ENCODE measurements at places on chromosomes 2 and 18. TPM values are rescaled to one million over a fixed set of nuclear protein-coding genes. Genes with fewer than 3 reads are reported as not detected.

DNA sequence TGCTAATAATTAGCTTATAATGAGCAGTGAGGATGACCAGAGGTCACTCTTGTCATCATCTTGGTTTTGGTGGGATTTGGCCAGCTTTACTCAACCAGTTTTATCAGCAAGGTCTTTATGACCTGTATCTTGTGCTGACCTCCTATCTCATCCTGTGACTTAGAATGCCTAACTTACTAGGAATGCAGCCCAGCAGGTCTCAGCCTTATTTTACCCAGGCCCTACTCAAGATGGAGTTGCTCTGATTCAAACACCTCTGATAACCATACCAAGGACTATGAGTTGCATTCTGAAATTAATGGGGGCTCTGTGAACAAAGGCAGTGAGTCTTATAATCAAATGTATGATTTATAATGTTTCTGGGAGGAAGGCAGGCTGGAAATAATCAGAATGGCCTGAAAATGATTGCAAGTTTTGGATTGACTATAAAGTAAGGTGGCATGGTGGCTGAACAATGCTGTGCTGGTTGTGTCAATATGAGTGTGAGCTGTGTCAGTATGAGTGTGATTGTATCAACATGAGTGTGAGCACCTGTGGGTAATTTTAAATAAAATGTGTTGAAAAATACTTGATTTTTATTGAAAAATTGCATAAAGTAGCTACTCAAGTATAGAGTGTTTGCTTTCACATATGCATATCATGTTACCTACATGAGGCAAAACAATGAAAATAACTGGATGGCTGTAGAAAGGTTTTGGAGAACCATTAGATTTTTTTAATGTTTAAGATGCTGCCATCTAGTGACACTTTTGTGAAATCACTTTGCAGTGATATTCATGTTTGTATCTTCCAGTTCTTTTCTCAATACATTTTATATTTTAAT lies 103.0 kb downstream of the KYNU start:
- H3K4me3 ChIP-seq, result no peak overlapping the region
- DNase-seq, result no peak
- H3K4me1 ChIP-seq, result no peaks in the 10 kb centered on the region
- no peaks in the 10 kb centered on the region for H3K36me3 ChIP-seq
- no peak overlapping the region for H3K27ac ChIP-seq

DNA sequence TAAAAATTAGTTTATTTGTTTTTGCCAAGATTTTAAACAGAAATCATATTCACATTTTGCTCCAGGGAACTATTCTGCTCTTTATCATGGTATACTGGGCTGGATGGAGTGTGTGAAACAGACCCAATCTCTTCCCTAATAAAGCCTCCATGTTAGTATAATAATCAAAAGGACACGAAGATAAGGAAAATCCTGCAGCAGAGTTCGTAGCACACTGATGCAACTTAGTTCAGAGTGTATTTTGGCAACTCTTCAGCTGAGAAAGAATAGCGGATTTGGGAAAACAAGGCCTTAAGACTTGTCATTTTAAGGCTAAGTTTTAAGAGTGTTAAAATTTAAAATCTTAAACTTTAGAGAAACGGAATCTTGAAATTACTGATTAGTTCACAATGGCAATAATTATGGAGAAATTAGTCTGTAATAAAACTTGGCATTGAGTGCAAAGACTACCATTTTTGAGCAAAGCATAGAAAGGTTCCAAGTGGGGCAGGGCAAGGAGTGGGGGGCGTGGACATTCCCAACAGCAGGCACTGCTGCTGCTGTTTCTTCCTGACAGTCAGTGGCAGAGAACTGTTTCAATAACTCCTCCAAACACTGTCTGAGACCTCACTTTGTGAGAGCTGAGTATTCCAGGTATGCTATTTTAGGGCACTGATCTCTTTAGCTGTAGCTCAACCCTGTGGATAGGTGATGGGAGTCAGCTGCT lies 225.0 kb downstream of the HRH4 start:
- peaks cover 3% of the 10 kb centered on the region for H3K27me3 ChIP-seq
- H3K36me3 ChIP-seq, result no peaks in the 10 kb centered on the region
- no peak overlapping the region for H3K27ac ChIP-seq
- no peak for DNase-seq
- H3K4me1 ChIP-seq, result no peaks in the 10 kb centered on the region

- H3K36me3 ChIP-seq, result no peaks in the 10 kb centered on the region
- no peak for DNase-seq
- H3K4me3 ChIP-seq, result no peak overlapping the region
- H3K27ac ChIP-seq, result no peak overlapping the region
- no peaks in the 10 kb centered on the region for H3K27me3 ChIP-seq
These were observed 131.6 kb downstream of the CDH2 start for GRCh38 chr18:28045176-28045810.

GRCh38 chr2:217919204-217919603 lies 83.6 kb downstream of the TNS1 start:
- no peaks in the 10 kb centered on the region for H3K36me3 ChIP-seq
- H3K27me3 ChIP-seq, result peaks cover 2% of the 10 kb centered on the region
- DNase-seq, result no peak
- no peak overlapping the region for H3K4me3 ChIP-seq
- H3K4me1 ChIP-seq, result no peaks in the 10 kb centered on the region

GRCh38 chr18:42351455-42351854 lies 396.4 kb downstream of the PIK3C3 start:
- H3K27ac ChIP-seq, result no peak overlapping the region
- no peaks in the 10 kb centered on the region for H3K36me3 ChIP-seq
- no peaks in the 10 kb centered on the region for H3K27me3 ChIP-seq
- H3K4me3 ChIP-seq, result no peak overlapping the region

DNA sequence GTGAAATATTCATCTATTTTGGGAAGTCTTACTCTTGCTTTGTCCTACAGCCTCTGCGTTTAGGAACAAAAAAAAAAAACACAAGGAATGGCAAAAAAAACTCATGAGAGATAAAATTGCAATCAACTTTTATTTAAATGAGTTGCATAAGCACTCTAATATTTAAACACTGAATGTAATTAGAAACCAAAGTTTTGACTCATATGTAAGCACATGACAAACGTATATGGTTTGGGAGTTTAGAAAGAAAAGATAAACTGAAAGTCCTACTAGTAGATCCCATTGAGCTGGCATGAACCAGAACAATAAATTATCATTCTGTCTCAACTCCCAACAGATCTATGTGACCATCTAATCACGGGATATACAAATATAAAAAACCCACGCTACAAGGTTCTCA lies 44.8 kb downstream of the REV1 start:
- H3K4me3 ChIP-seq, result no peak overlapping the region
- H3K27me3 ChIP-seq, result no peaks in the 10 kb centered on the region
- H3K36me3 ChIP-seq, result peaks cover 23% of the 10 kb centered on the region
- DNase-seq, result no peak
- H3K4me1 ChIP-seq, result peaks cover 15% of the 10 kb centered on the region
- H3K27ac ChIP-seq, result no peak overlapping the region

DNA sequence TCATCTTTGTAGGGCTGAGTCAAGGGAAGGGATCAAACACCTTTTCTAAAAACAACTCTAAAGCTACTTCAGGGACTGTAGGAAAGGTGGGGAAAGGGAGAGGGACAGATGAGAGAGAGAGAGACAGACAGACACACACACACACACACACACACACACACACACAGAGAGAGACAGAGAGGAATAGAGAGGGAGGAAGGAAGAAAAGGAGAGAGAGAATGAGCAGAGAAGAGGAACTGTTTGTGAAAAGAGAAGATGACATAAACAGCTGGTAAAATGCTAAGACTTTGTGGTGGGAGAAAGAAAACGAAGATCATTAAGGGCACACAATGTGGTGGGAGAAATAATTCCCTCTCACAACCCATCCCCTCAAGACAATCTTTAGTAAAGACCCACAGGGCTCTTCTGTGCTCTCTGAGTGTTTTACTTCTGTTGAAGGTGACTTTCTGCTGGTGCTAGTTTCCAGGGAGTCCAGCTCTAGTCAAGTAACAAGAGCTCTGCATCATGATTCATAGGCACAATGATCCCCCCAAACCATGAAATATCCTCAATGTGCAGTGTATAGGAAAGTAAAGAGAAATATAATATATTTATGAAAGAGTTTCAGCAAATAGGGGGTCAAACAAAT lies 77.2 kb upstream of the STK17B start:
- H3K36me3 ChIP-seq, result peaks cover 8% of the 10 kb centered on the region
- DNase-seq, result no peak
- H3K27me3 ChIP-seq, result no peaks in the 10 kb centered on the region

GRCh38 chr2:1207962-1208510 lies 205.2 kb upstream of the TPO start:
- no peak overlapping the region for H3K27ac ChIP-seq
- no peaks in the 10 kb centered on the region for H3K4me1 ChIP-seq
- H3K27me3 ChIP-seq, result no peaks in the 10 kb centered on the region
- no peak overlapping the region for H3K4me3 ChIP-seq

DNA sequence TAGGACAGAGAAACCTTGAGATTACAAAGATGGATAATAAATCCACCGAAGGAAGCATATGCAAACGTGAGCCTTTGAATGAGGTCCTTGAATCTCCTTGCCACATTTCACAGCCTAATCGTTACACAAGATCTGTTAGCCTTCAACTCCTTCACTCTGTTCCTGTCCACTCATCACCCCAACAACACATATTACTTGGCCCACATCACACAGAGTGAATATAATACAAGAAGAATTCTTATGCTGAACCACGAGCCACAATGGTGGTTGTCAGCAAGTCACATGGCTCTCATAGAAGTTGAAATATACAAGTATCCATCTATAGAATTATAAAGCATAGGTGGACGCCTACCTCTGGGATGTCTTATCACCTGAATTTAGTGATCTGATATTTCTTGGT lies 12.6 kb downstream of the ZBTB7C start:
- H3K4me1 ChIP-seq, result peaks cover 12% of the 10 kb centered on the region
- H3K27ac ChIP-seq, result no peak overlapping the region
- no peaks in the 10 kb centered on the region for H3K36me3 ChIP-seq
- H3K4me3 ChIP-seq, result no peak overlapping the region
- no peak for DNase-seq
- H3K27me3 ChIP-seq, result peaks cover 64% of the 10 kb centered on the region

IL36RN gene
- total RNA-seq, result not detected

DNA sequence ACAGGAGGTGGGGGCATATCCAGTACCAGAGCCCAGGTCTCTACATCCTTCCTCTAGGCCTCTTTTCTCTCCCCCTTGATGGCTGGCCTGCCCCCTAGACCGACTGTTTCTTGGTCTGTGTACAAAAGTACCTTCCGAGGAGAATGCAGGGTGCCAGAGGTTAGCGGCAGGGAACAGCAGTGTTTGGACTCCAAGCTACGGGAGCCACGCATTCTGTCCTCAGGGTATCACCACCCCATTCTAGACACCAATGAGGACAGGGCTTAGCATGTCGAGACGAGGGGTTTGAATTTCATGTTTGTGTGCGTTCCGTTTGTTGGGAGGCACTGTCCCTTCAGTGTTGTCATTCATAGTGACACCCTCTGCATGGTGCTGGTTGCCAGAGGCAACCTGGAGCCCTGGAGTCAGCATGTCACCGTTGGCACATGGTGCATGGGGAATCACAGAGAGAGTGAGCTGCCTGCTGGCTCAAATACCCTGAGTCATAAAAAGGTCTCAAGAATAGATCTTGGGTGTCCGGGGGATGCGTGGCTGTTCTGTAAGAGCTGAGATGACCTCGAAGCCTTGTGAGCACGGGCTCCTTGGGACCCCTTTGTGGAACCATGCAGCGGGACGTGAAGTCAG lies 57.2 kb upstream of the LDLRAD4 start:
- no peak for DNase-seq
- no peak overlapping the region for H3K4me3 ChIP-seq
- peaks cover 3% of the 10 kb centered on the region for H3K4me1 ChIP-seq
- H3K36me3 ChIP-seq, result peaks cover 9% of the 10 kb centered on the region

HOXD11 gene
- not detected for total RNA-seq

SLC9A4 gene
- 0.07 TPM for total RNA-seq

GRCh38 chr18:63254716-63255399 lies 64.7 kb downstream of the BCL2 start:
- H3K27me3 ChIP-seq, result no peaks in the 10 kb centered on the region
- no peak for DNase-seq
- peaks cover 76% of the 10 kb centered on the region for H3K36me3 ChIP-seq
- H3K27ac ChIP-seq, result peak overlapping the region; percentile 72
- peaks cover 70% of the 10 kb centered on the region for H3K4me1 ChIP-seq
- peak overlapping the region; percentile 11 for H3K4me3 ChIP-seq

- no peak overlapping the region for H3K27ac ChIP-seq
- H3K36me3 ChIP-seq, result no peaks in the 10 kb centered on the region
- DNase-seq, result no peak
- H3K27me3 ChIP-seq, result no peaks in the 10 kb centered on the region
- H3K4me1 ChIP-seq, result no peaks in the 10 kb centered on the region
These were observed 256.1 kb downstream of the ZNF385B start for GRCh38 chr2:179605341-179605740.

- H3K36me3 ChIP-seq, result no peaks in the 10 kb centered on the region
- peaks cover 5% of the 10 kb centered on the region for H3K4me1 ChIP-seq
- peak within 1 kb of the TSS; percentile 85 for H3K4me3 ChIP-seq
These were observed at the start of gene ERICH2 for GRCh38 chr2:170770008-170770605. ERICH2 (plus strand) TSS chr2:170770378; CDS start chr2:170770682, 304 bp downstream.

- peaks cover 15% of the 10 kb centered on the region for H3K4me1 ChIP-seq
- no peak overlapping the region for H3K27ac ChIP-seq
- DNase-seq, result no peak
- H3K4me3 ChIP-seq, result no peak overlapping the region
- H3K27me3 ChIP-seq, result peaks cover 20% of the 10 kb centered on the region
These were observed 114.9 kb downstream of the ICOS start for GRCh38 chr2:204051476-204051875.

DNA sequence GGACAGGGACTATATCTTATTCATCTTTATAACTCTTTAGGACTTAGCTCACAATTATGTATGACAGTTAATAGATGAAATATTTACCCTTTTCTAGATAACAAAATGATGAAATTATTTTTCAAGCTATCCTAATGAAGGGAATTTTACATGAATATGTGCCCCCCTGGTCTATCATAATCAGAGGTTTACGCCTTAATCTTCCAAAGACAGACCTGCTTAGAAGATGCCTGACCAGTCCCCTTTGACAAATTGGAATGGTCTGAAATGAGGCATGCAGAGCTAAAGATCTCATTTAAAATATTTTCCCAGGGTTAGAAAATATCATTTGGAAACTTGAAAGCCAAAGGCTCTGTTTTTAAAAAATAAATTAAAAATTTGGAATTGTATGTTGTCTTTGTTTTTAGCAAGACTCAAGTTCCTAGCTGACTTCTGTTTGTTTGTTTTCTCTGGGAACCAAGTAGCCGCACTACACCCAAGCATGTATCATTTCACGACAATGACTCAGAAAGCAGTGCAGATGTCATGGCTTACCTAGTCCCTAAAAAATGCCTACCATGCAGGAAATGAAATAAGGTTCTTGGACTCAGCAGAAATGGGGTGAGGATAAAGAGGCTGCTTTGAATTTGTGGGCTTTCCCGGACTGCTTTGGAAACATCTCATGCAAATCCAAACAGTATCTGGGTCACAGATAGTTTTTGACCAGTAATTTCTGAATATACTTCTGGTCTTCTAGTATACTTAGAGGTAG lies 162.1 kb downstream of the ZEB2 start:
- H3K27ac ChIP-seq, result peak overlapping the region; percentile 68
- no peaks in the 10 kb centered on the region for H3K27me3 ChIP-seq
- peak; percentile 66 for DNase-seq
- H3K36me3 ChIP-seq, result no peaks in the 10 kb centered on the region

RAB6C gene
- not detected for total RNA-seq

ACMSD gene
- total RNA-seq, result not detected

GRCh38 chr2:3575534-3576262 lies 638 bp downstream of the RPS7 start:
- DNase-seq, result peak; percentile 78
- peaks cover 45% of the 10 kb centered on the region for H3K4me1 ChIP-seq
- H3K4me3 ChIP-seq, result peak overlapping the region; percentile 92
- peak overlapping the region; percentile 84 for H3K27ac ChIP-seq
- no peaks in the 10 kb centered on the region for H3K27me3 ChIP-seq

GRCh38 chr2:199490049-199490448 lies 32.3 kb upstream of the SATB2 start:
- H3K4me3 ChIP-seq, result no peak overlapping the region
- no peaks in the 10 kb centered on the region for H3K4me1 ChIP-seq
- DNase-seq, result no peak
